ENCODE measurements at places on chromosomes 1 and 21.

DNA sequence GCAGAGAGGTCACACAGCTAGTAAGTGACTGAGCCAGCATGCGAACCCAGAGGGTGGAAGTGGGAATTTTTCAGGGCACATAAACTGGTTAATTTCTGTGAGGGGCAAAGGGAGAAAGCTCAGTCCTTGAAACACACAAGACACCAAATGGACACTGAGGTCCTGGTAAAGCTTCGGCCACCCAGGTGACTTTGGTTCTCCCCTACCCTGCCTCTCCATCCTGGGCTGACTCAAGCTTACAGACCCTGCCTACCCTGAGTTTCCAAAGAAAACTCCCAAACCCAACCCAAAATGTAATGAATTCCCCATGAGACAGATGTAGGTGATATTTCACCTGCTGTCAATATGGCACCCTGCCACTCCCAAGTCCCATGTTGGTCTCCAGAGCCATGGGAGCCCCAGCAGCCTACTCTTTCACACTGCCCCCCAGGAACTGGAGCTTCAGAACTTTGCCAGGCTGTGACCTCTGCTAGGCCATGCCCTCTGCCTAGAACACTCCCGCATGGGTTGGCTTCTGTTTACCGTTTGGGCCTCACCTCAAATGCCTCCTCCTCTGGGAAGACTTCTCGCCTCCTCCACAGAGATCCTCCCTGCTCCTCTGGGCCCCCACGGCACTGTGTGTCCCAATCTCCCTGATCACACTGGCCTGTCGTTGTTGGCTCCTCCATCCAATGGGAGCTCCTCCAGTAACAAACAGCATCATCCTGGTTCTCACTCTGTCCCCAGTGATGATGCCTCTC, 3.7 kb upstream of the LRP8 start:
- no peak for DNase-seq

DNA sequence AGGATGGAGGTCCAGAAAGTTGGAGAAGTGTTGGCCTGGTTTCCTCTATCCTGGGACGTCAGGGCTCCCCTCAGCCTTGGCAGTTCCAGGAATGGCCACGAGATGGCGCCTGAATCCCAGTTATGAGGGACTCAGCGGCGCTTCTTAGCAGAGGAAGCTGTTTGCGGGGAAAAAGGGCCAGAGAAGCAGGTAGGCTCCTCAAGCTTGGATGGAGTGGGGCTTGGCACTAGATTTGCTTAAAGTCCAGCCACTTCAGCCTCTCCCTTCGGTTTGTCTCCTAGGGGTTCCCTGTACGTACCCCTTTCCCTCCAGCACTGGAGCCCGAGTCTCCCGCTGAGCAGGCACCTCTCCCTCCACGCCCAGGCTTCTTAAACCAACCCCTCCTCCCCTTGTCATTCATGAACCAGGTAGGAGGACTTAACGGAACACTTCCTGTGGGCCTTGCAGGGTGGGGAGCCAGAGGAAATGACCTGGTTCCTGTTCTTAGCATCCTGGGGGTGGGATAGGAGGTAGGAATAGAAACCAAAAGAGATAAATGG, 32.0 kb upstream of the TENT5B start:
- peak; percentile 89 for DNase-seq

GRCh38 chr1:226985239-226985838, 45.2 kb downstream of the COQ8A start:
- no peak for DNase-seq

- no peak for DNase-seq
These were observed 104.6 kb upstream of the IVNS1ABP start for GRCh38 chr1:185421485-185422107.

GRCh38 chr1:160411271-160412027, 11.1 kb downstream of the VANGL2 start:
- no peak for DNase-seq

DNA sequence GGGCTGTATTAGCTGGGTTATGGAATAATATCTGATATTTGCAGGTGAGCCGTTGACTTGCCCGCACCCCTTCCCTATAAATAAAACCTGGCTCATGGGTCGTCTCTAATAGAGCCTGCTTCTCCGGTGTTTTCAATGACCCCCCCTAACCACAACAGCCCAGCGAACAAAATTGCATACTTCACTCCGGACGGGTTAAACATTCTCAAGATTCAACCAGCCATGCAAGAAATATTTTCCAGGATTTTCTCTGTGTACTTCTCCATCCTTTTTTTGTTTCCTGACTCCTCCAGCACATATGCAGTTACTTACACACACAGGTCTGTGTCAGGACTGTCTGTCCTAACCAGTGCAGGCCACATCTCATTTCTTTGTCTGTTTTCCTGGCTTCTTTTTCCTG, 267.7 kb downstream of the ZNF648 start:
- DNase-seq = no peak

- DNase-seq = no peak
These were observed 35.1 kb downstream of the ARHGAP29 start for GRCh38 chr1:94202241-94202640.

- no peak for DNase-seq
These were observed 198.6 kb downstream of the KIF26B start for GRCh38 chr1:245353411-245353810.

- DNase-seq = no peak
These were observed 95.8 kb downstream of the VWA5B1 start for GRCh38 chr1:20386323-20387081.

DNA sequence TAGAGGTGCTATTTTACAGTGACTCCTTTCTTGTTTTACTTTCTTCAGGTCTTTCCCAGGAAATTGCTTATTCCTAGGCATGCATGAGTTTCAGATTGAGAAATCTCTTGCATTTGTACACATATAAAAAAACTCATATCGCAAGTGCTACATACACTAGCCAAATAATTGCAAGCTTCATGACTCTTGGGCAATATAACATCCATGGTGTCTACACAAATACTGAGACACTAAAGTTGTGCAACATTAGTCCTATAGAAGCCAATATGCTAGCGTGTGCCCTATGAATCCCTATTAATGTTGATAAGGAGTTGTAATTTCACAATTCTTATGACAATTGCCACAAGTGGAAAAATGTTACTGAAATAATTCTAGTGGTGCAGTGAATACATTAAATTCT, 591.0 kb downstream of the ADGRL2 start:
- no peak for DNase-seq
